Epithelial cell of umbilical artery (primary cell): ENCODE measurements at places on chromosomes 7 and 10. TPM values are rescaled to one million over a fixed set of nuclear protein-coding genes. Genes with fewer than 3 reads are reported as not detected.

INSYN2A gene
- total RNA-seq: not detected in 2 replicates

ANTXRL gene
- total RNA-seq: not detected in 2 replicates

RADIL gene
- 0.32 TPM in 1 of 2 replicates, not detected in the other for total RNA-seq

TMED4 gene
- 117 and 183 TPM in 2 replicates for total RNA-seq

TET1 gene
- total RNA-seq: 0.32 and 0.46 TPM in 2 replicates

ZNF316 gene
- 11.1 and 12.3 TPM in 2 replicates for total RNA-seq

BTBD16 gene
- not detected in 2 replicates for total RNA-seq

SLC26A5 gene
- not detected in 2 replicates for total RNA-seq

TECTB gene
- not detected in 2 replicates for total RNA-seq

CUBN gene
- 4.9 and 6.8 TPM in 2 replicates for total RNA-seq

CYTH3 gene
- 6.8 and 7.1 TPM in 2 replicates for total RNA-seq

ZC3HAV1L gene
- 12.2 and 13.3 TPM in 2 replicates for total RNA-seq

ANKRD61 gene
- total RNA-seq: 0.32 TPM in 1 of 2 replicates, not detected in the other

PANK1 gene
- total RNA-seq: 2.6 and 9.0 TPM in 2 replicates

FKBP6 gene
- total RNA-seq: not detected in 2 replicates

CUZD1 gene
- total RNA-seq: 0.91 and 0.97 TPM in 2 replicates

LMTK2 gene
- 9.0 and 9.4 TPM in 2 replicates for total RNA-seq

TAF6 gene
- 31.2 and 32.5 TPM in 2 replicates for total RNA-seq

STYXL1 gene
- 30.5 and 68.1 TPM in 2 replicates for total RNA-seq

TPK1 gene
- total RNA-seq: 5.5 and 14.0 TPM in 2 replicates

NUDCD3 gene
- total RNA-seq: 74.4 and 80.7 TPM in 2 replicates

OR6B1 gene
- not detected in 2 replicates for total RNA-seq

NODAL gene
- total RNA-seq: not detected in 2 replicates

NYAP1 gene
- 0.65 and 2.6 TPM in 2 replicates for total RNA-seq

AGAP4 gene
- total RNA-seq: 2.3 and 2.9 TPM in 2 replicates

MIOS gene
- 28.6 and 50.5 TPM in 2 replicates for total RNA-seq
